ENCODE measurements at places on chromosomes 1 and 21.

DNA sequence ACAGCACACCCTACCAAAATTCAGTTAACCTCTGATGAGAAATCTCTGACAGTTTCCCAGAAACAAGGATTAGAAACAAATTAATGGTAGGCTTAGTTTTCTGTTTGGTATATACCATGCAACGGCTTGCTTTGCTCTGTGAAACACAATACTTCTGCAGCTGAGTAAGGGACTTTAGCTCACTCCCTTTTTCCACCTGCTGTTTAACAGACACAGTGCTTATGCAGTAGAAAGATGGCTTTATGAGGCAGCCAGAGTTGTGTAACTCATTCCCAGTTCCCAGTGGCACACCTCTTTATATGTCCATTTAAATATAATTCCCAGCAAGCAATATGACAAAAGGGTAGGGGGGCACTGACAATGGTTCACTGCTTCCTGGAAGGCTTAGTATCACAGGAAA lies 124.0 kb downstream of the PIGK start:
- no peak for DNase-seq

DNA sequence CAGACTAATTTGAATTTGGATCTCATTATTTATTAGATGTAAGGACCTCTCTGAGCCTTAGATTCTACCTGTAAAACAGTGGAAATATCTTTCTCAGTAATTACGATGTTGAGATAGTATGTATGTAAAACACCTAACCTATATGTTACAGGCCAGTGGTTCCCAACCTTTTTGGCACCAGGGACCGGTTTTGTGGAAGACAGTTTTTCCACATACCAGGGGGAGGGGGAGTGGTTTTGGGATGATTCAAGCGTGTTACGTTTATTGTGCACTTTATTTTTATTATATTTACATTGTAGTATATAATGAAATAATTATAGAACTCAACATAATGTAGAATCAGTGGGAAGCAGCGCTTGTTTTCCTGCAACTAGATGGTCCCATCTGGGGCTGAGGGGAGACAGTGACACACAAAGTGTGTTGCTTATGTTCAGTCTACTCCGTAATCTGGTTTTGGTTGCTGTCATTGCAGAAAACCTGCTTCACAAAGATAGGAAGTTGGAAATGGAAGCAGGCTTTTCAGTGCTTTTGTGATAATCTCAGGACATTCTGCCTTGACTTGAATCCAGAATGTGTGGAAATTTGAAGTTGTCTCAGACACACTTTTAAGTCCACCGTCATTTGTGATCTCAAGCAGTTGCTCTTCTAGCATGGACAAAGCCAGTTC lies 12.8 kb downstream of the XPR1 start:
- DNase-seq, result no peak

DNA sequence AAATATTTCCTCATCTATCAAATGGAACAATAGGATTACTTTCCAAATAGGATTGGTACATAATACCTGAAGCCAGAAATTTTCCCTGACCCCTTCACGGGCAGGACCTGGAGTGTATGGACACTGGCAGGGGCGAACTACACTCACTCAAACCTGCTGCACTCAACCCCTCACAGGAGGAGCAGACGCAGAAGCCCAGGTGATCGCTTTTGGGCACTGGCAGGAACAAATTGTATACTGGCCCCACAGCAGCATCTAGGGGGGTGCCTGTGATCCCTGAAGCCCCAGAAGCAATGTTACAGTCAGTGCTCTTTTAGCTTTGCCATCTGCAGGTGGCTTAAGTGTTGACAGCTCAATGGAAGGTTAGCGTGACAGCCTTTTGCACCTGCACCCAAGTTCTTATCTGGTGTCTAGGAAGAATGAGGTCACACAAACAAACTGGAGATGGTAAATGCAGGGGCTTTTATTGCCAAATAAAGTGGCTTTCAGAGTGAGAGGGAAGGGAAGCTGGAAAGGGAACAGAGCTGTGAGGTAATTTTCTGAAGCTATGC lies 199.2 kb upstream of the NEGR1 start:
- no peak for DNase-seq

DNA sequence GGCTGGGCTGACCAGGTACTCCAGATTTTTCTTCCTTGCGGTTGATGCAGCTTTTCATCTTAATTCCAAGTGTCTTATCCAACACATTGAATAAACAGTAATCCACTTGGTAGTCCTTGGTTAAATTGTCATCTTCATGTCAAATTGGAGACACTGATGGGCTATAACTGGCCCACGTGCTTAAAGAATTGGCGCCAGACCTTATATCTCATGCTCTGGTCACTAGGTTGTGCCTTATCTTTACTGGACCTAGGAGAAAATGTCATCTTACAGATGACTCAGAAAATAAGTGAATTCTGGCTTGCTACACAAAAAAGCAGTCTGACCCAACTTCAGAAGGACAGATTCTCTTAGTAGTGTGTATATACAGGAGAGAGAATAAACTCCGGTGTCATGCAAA lies 16.2 kb downstream of the LRRC42 start:
- no peak for DNase-seq

DNA sequence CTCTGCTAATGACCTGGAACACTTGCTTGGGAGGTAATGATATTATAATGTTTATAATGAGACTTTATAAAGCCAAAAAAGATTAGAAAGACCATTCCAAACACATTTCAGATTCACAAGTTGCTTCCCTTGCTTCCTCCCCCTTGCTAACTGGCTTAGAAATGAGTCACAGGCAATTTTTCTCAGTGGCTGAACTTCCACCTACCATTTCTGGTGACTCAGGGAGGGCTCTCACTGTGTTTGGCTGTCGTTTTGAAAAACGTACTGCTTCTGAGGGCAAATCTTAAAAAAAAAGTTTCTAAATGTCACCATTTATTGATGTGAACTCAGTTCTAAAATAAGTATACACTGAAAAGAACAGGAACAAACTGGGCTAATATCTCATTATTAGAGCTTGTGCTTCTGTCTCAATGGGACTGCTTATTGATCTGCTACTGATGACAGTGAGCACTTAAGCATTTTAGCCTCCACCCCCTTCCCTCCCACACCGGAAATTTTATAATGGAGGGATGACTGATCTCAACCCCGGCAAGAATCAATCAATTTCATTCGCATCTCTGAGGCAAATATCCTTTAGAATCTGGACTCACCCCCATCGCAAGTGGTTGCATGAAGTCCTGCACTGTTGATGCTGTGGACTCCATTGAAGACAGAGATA lies 278.3 kb downstream of the KCTD3 start:
- no peak for DNase-seq

- no peak for DNase-seq
Measured at GRCh38 chr21:38861989-38862683, 56.4 kb downstream of the ETS2 start.

- no peak for DNase-seq
Measured at GRCh38 chr21:39106881-39107462, 76.3 kb downstream of the PSMG1 start.

DNA sequence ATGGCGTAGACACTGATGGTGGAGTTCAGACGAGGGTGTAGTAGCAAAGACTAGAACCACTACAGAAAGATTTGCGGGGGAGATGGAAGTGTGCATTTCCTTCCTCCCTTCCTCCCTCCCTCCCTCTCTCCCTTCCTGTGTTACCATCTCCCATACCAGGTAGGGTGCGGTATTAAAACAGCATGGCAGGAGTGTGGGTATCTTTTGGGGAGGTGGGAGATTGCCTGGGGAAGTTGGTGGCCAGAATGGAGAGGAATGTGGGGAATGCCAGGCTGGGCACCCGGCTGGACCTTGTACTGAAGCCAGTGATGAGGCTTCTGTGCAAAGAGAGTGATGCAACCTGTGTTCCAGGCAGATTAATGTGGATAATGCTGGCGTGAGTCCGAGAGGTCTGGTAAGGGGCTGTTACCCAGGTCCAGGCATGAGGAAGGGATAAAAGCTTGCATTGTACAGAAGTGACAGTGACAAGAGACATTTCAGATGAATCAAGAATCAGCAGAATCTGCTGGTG lies 30.3 kb upstream of the PPP2R5A start:
- DNase-seq, result no peak

DNA sequence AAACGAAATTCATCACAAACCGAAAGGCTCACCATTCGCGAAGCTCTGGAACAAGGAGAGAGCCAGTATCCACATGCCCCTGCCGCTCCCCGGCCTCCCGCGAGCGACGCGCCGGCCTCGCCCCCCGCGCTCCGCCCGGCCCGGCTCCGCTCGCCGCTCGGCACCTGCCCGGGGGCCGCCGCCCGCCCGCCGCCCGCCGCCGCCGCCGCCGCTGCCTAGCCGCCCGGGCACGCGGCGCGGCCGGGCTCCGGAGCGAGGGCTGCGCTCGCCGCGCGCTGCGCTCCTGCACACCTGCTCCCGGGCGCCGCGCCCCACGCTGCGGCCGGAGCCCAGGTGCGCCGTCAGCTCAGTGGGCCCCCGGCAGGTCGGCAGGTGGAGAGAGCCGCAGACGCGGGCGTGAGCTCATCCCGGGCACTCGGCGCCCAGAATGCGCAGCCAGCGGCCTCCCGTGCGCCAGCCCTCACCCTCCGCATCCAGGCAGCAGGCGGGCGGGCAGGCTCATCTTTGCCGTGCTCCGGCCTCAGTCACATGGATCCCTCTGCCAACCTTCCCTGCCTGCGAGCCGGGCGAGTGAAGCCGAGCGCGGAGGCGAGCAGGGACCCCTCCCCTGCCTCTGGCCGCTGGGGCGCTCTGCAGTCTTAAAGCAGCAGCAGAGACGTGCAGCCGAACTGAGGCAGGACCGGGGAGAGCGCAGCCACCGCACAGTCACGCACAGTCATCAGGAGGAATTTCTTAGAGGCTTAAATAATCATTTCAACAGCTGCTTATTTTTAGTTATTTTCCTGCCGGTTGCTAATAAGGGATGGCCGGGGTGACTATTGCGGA lies at the start of gene DSCAM:
Gene DSCAM (minus strand): TSS at position 572 of the 825 bp plus-strand sequence. CDS start 497 bp downstream, at position 75.
- DNase-seq, result peak; percentile 14

DNA sequence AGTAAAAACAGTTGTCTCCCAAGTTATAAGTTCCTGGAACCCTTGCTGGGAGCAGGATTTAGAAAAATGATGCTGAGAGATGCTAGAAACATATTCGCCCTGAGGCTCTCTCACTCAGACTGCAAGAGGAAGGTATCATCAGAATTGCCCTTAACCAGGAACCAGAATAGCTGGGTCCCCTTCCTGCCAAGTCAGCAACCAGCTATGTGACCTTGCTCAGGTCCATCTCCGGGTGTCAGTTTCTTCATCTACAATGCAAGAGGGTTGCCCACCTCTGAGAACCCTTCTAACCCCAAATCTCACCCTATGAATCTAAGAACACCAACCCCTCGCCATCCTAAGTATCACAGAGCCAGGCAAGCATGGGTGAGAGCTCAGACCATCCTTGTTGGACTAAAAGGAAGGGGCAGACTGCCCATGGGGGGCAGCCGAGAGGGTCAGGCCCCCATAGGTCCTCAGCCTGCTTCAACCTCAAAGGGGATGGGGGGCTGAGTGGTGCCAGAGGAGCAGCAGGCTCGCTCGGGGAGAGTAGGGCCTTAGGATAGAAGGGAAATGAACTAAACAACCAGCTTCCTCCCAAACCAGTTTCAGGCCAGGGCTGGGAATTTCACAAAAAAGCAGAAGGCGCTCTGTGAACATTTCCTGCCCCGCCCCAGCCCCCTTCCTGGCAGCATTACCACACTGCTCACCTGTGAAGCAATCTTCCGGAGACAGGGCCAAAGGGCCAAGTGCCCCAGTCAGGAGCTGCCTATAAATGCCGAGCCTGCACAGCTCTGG lies 390 bp upstream of the S100A9 start:
- DNase-seq, result no peak

DNA sequence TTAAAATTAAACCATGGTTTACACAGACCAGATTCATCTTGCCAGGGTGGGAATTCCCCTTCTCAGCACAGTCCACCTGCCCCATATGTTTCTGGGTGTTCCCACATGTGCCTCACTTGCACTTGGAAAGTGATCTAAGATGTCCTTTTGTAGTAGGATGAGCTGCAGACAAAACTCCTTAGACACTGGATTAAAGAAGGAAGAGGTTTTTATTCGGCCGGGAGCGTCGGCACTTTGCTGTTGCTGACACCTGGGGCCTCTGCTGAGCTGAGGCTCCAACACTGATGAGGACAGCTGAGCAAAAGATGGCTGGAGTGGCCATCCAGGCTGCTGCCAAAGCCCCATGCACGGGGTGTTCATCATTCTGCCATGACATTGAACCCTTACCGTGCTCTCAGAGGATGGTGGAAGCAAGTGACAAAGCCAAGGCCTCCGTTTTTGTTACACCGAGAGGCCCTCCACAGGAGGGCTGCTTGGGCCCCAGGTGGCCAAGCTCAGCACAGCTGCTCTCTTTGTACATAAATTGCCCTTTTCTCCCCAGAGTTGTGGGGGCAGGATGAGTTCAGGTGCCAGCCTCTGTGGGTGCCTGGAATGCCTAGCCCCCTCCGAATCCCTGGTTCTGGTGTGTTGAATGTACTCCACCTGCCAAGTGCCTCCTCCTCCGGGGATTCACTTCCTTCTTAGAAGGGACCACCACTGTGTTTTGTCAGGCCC lies 7.3 kb upstream of the ACOT11 start:
- no peak for DNase-seq

DNA sequence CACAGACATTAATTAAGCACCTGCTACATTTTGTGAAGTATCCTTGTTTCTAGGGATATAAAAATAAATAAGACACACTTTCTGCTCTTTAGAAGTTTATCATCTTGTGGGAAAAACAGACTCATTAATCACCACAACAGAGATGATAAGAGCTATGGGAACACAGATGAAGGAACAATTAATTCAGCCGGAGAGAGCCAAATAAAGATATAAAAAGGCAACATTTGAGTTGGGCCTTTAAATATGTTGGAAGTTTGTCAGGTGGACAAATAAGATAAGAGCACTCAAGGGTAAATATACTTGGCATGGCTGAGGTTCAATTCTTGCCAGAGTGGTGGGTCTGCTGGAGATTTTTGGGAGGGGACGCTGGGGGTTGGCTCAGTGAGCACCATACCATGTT lies 34.2 kb upstream of the VTCN1 start:
- no peak for DNase-seq

DNA sequence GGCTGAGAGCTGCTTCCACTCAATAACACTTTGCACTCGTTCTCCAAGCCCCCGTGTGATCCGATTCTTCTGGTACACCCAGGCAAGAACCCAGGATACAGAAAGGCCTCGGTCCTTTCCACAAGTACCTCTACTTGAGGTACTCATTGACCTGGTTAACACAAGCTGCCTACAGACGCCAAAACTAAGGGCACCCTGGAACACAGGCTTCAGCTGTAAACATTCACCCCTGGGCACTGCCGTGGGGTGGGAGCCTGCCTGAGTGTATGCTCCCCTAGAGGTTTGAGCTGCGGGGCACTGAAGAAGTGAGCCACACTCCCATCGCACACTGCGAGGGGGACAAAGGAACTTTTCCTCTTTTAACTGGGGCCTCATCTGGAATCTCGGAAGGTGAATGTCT lies 30.5 kb downstream of the LRRC3 start:
- DNase-seq, result no peak

- DNase-seq, result no peak
Measured at GRCh38 chr1:65827346-65827745, 34.7 kb downstream of the PDE4B start.

- DNase-seq, result no peak
Measured at GRCh38 chr1:221071777-221072176, 192.5 kb downstream of the HLX start.

DNA sequence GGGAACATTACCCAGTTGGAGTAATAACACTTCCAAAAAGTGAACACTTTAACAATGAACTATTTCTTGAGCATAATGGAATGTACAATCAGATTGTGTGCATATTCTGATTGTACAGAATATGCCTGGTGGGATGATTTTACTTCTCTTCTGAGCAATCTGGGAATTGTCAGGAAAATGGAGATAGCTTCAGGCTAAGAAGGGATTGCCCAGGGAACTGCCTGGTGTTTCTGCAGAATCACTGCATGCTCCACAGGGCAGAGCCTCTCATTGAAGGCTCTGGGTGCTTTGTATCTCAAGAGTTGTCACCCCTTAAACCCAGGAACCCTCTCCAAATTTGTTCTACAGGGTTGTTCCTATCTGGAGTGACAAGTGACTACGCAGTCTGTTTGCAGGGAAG lies 51.2 kb downstream of the UTP25 start:
- DNase-seq, result no peak
